Stimulated activated CD4-positive, alpha-beta T cell treated with anti-CD3 and anti-CD28 coated beads, Interleukin-1b, Interleukin-23, amount 100 ng/mL, for 1 hour (primary cell): ENCODE measurements at places on chromosomes 2 and 18.

DNA sequence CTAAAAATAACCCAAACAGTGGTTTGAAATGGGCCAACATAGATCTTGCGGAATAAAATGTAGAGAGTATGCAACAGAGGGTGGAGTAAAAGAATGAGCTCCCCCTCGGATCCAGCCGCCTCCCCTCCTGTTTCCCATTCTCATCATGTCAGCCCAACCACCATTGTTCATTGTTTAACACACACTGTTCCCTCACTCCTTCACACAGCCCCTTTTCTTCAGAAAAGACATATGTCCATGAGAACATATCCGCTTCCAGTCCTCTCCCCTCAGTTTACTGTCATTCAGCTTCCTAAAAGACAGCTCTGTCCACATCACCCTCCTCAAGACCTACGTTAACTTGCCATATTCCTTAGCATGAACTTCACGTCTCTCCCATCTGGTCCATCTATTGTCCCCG, 62.9 kb upstream of the SERTAD2 start:
- DNase-seq = no peak

GRCh38 chr2:207481924-207482323, 47.8 kb upstream of the CREB1 start:
- no peak for DNase-seq

- DNase-seq = no peak
These were observed 19.8 kb downstream of the HDAC4 start for GRCh38 chr2:239380831-239381708.

- no peak for DNase-seq
These were observed 9.2 kb downstream of the G6PC2 start for GRCh38 chr2:168910330-168910729.

DNA sequence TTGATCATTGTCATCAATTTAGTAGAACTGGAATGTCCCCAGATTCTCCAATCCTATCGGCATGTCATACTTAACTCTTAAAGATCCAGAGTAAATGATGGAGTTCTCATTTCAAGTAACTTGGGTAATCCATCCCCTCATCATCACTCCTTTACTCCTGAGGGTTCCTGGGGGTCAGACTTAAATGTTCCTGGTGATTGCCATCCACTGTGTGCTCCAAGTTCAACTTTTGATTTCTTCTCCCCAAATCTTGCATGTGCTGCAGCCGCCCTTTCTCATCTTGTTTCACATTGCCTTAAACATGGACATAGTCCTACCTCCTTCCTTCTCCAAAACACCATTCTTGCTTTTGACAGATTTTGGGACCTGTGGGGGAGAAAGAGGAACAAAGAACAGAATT, 43.2 kb downstream of the HNMT start:
- DNase-seq = no peak

GRCh38 chr2:202039278-202040078, 5.8 kb downstream of the FZD7 start:
- no peak for DNase-seq

- no peak for DNase-seq
These were observed 325.3 kb downstream of the PAX3 start for GRCh38 chr2:221973502-221973901.

- no peak for DNase-seq
These were observed at the start of gene DSG1 for GRCh38 chr18:31317860-31318259. Gene DSG1, plus strand, starts transcription at chr18:31318160. Its CDS starts 141 bp downstream, at chr18:31318301.

DNA sequence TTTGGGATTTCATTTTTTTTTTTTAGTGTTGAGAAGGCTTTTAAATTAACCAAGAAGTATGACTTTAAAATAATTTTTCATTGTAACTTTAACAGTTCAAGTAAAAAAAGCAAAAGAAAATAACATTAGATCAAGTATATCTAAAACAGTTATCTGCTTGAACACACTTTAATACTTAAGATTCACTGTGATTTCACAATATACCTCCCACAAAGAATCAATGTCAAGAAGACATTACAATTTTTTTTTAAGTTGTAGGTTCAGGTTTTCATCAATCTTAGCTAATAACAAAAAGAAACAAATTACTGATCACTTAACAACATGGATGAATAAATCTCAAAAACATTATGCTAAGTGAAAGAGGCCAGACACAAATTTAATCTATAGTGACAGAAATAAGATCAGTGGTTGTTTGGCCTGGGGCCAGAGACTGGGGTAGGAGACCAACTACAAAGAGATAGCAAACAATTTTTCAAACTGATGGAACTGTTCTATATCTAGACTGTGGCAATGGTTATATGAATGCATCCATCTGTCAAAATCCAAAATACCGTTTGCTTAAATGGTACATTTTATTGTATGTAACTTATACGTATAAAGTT, 74.8 kb upstream of the FRZB start:
- DNase-seq = no peak

DNA sequence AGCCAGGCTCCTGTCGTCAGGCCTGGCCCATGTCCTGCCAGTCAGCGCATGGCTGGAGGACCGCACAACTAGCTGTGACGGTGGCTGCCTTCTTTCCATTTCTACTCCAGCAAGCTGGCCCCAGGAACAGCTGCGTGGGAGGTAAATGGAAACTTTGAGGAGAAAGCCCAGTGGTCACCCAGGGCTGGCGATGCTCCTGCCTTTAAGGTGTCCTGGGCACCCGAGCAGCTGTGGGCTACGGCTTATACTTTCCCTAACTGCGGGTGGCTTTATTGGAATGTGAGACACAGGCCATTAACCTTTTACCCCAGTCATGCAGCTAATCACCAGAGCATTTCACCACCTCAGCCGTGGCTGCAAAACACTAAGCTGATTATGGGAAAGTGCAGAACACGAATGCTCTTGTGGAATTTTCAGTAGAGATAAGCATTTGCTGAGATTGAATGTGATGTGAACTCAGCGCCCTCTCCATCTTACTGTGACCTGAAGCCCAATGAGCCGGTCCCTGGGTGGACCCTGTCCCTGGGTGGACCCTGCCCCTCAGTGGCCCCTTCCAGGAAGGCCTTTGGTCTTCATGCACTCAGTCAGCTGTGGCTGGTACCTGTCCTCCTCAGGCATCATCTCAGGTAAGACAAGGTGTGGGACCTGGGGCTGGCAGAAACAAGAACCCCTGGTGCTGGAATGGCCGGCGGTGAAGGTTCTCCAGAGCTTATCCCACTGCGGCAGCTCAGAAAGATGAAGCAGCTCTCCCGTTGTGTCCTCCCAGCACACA, 275.4 kb upstream of the HS6ST1 start:
- no peak for DNase-seq

- DNase-seq = no peak
These were observed 174.0 kb downstream of the ZFP36L2 start for GRCh38 chr2:43052204-43052943.

GRCh38 chr18:5972298-5972697, 77.0 kb upstream of the TMEM200C start:
- DNase-seq = no peak

GRCh38 chr2:147630585-147630984, 214.2 kb upstream of the ACVR2A start:
- no peak for DNase-seq

GRCh38 chr2:127607399-127607908, 38.5 kb upstream of the GPR17 start:
- DNase-seq = no peak

- no peak for DNase-seq
These were observed 76.2 kb upstream of the GLI2 start for GRCh38 chr2:120659275-120659977.

DNA sequence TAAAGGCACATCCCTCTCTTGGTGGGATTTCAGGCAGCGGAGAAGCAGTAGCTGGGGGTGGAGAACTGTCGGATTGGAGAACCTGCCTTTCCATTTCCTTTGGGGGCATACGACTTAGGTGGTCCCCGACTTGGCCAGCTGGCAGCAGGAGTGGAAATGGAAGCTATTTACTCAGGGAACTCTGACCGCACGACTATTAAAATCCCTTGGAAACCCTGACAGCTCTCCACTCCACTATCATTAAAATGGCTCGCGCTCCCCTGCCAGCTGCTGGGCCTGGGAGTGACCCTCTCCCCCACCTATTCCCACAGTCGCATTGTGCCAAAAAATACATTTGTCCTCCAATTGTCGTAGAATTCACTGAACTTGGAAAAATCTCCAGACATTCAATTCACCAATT, 77.7 kb upstream of the APCDD1 start:
- no peak for DNase-seq

GRCh38 chr18:46815661-46816060, 58.8 kb upstream of the ST8SIA5 start:
- no peak for DNase-seq

DNA sequence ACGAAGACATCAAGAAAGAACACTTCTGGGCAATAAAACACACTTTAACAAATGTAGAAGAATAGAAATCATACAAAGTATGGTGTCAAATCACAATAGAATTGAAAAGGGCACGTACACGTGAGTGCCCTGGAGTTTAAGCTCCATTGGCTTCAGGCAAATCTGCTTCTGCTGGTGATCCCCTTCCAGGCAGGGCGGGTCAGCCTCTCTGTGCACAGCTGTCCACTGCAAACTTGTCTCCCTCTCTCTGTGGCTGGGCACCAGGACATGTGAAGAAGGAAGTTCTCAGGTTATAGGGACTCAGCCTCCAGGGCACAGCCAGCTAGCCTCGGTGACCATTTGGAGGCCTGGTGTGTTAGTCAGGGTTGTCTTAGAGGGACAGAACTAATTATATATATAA, 66.0 kb downstream of the ST3GAL5 start:
- DNase-seq = no peak

DNA sequence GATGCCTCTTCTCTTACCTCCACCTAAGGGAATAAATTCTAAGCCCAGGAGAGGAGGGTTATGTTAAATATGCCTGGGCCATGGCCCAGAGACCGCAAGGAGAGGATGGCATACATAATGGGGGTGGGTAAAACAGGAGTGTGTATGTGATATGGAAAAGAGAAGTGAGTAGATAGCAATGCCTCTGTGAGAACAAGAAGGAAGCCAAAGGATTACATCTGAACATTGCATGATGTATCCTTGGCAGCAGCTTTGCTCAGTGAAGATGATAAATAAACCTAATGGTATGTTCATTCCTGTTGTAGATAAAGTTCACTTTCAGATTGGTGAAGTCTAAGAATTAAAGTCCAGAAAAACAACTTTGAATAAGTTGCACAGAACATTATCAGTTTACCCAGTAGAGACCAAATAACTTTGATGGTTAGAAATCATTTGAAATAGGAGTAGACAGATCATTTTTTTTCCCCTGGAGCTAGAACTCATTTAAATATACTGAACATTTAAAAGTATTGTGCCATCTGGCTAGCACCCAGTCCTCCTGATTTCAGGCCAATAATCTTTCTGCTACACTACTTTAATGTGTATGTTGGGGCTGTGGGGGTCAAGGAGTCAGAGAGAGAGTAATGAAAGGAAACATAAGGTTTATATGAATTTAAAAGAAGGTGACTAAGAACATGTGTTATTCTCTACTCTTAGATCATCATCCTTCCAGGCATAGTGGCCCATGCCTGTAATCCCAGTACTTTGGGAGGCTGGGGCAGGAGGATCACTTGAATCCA, 231.7 kb downstream of the PARD3B start:
- no peak for DNase-seq

DNA sequence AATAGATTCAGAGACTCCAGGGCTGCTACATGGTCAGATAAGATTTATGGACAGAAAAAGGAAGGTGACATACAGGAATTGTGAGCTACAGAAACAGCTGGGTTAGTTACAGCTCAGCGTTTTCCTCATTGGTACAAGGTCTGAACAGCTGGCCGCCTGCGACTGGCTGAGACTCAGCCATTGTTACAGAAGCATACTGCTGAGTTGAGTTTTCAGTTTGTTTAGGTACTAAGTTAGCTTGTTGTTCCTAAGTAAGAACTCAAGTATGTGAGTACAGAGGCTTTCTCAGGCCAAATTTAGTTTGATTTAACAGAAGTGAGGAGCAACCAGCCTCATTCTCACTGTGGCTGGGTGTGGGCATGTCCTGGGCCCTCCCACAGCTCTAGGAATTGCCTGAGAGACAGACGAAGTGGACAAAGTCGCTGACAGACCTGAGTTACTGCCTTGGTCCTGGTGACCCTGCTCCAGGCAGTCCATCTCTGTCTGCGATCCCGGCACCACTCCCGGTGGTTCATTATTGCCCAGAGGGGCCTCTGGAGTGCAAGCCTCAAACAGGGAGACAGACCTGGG, 27.8 kb upstream of the RHOB start:
- no peak for DNase-seq

- no peak for DNase-seq
These were observed 69.9 kb downstream of the TRIP12 start for GRCh38 chr2:229851870-229852269.
